Breast epithelium (tissue), 4 donors: ENCODE measurements at places on chromosomes 11 and 22.
A peak's percentile ranks its signal among the peaks of the same experiment; 100 is the strongest.

DNA sequence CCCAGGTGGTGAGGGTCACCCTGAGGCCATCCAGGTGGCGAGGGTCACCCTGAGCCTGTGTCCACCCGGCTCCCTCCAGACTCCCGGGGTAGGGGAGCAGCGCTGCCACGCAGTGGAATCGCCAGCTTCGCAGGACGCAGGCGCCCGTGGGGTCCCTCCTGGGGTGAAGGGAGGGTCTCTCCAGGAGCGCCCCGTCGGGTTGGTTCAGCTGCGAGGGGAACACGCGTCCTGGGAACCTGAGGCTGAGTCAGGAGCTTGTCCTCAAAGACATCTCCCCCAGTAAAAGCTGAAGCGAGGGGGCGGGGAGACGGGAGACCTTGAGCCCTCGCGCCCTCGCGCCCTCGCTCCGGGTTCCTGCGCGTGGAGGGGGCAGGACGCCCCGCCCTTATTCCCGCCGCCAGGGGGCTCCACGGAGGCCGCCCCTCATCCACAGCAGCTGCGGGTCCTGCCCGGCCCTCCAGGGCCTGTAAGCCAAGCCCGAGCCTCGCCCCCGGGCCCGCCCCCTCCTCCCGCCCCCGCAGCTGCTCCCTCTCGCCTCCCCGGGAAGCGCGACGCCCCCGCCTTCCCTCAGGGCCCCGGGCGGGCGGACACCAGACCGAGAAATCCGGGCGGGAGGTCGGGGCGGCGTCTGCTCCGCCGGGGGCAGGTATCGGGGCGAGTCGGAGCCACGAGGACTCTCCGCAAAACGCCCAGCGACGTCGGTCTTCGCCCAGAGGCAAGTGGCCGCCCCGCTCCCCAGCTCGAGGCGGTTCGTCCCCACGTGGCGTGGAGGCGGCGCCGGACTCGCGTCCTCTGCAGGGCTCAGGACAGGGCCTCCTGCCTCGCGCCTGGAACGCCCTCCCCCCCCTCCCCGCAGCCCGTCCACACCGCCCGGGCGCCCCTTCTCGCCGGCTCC lies 22.8 kb downstream of the PIM3 start:
- H3K27me3 ChIP-seq, result peaks cover 7% of the 10 kb centered on the region
- H3K4me3 ChIP-seq, result peak overlapping the region; percentile 16
- DNase-seq, result no peak

- no peaks in the 10 kb centered on the region for H3K36me3 ChIP-seq
- no peak for DNase-seq
Measured at GRCh38 chr11:17015627-17016126, 1.5 kb upstream of the PLEKHA7 start.

- H3K36me3 ChIP-seq, result no peaks in the 10 kb centered on the region
- H3K27ac ChIP-seq, result peak overlapping the region; percentile 68
- peak; percentile 81 for DNase-seq
- no peaks in the 10 kb centered on the region for H3K27me3 ChIP-seq
Measured at GRCh38 chr22:46754110-46754799, 8.2 kb upstream of the TBC1D22A start.

- H3K27ac ChIP-seq, result no peak overlapping the region
- DNase-seq, result no peak
- H3K27me3 ChIP-seq, result no peaks in the 10 kb centered on the region
- no peaks in the 10 kb centered on the region for H3K36me3 ChIP-seq
Measured at GRCh38 chr11:82730286-82730685, 3.4 kb downstream of the FAM181B start.

DNA sequence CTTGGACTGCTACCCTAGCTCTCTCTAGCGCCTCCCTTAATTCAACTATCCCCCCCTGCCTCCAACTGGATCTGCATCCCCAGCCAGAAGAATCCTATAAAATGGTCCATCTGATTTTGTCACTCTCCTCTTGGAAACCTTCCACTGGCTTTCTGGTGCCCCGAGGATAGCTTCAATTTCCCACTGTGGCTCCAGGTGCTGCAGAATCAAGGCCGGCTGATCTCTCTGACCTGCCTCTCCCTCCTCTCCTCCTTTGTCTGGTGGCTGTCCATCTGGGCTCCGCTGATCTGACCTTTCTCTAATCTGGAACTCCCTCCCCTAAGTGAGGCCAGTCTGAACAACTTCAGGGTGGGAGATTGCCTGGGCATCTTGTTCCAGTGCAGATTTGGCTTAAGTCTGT lies 6.1 kb upstream of the GRK3 start:
- H3K36me3 ChIP-seq, result no peaks in the 10 kb centered on the region
- H3K4me1 ChIP-seq, result no peaks in the 10 kb centered on the region
- H3K4me3 ChIP-seq, result no peak overlapping the region
- no peak for DNase-seq

DNA sequence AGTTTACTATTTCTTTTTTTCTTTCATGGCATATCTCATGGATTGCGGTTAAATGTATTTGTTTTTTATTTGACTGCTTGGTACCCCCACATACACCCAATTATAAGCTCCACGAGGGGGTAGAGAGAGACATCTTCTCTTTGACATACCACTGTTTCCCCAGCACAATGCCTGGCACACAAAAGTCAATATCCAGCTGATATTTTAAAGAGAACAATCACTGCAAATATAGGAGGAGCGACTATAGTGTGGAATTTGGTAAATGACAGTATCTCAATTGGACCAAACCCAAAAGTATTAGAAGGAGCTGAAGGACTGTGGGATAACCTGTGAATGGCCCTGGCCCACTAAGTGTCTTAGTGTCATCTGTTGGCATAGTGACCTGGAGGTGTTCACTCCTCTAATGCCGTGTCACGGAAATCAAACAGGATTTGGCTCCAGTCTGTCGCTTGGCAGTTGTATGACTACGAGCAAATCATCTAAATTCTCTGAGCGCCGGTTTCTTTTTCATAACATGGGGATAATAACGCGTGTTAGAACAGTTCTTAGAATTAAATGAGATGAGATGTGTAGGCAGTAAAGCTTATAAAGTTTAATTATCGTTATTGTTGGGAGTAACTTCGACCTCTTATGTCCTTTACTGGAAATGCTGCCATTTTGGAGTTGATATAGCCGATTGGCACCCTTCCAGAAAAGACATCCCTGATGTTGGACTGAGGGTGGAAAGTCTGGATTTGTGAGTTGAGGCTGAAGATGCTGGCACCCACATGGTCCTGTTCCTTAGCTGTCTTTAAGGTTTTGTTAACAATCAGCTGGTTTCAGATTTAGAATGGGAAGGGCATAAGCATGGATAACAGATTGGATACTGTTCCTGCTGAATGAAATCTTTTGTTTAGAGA lies 144.5 kb downstream of the DBX1 start:
- H3K4me3 ChIP-seq, result no peak overlapping the region
- no peaks in the 10 kb centered on the region for H3K4me1 ChIP-seq
- no peaks in the 10 kb centered on the region for H3K36me3 ChIP-seq
- no peak overlapping the region for H3K27ac ChIP-seq

GRCh38 chr11:112566124-112566523 lies 305.5 kb upstream of the PLET1 start:
- DNase-seq, result no peak
- no peak overlapping the region for H3K27ac ChIP-seq
- no peak overlapping the region for H3K4me3 ChIP-seq
- no peaks in the 10 kb centered on the region for H3K36me3 ChIP-seq

- no peaks in the 10 kb centered on the region for H3K27me3 ChIP-seq
- no peak for DNase-seq
- H3K27ac ChIP-seq, result no peak overlapping the region
- no peak overlapping the region for H3K4me3 ChIP-seq
Measured at GRCh38 chr22:46586531-46587011, 33.6 kb upstream of the GRAMD4 start.

DNA sequence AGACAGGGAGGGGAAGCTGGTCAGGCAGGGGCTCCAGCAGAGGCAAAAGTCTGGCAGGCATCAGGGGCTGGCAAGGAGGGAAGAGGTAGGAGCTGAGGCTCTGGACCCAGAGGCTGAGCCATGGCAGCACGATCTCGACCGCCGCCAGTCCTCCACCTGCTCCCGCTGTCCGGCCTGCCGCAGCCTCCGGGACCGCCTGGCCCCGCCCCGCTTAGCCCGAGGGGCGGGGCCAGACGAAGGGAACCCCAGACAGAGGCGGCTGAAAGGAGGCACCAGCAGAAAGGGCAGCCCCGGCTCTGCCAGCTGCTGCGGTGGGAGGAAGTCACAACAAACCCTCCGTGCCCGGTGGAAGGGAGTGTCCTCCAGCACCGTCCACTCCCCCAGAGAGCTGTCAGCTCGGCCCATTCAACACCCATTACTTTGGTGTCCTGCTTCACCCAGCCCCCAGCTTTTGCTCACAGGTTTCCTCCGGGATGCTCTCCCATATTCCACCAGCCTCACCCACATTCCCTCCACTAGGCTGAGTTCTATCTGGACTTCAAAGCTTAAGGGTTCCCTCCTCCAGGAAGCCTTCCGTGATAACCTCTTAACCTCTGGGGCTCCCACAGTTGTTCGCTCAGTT lies at the start of gene MFNG:
MFNG (minus strand) TSS at position 161 of the 622 bp plus-strand sequence. CDS start 207 bp downstream, outside the sequence.
- H3K36me3 ChIP-seq, result no peaks in the 10 kb centered on the region
- H3K4me1 ChIP-seq, result no peaks in the 10 kb centered on the region
- no peaks in the 10 kb centered on the region for H3K27me3 ChIP-seq
- peak within 1 kb of the TSS; percentile 40 for H3K4me3 ChIP-seq
- peak within 1 kb of the TSS; percentile 82 for H3K27ac ChIP-seq
- DNase-seq, result no peak

- H3K27me3 ChIP-seq, result no peaks in the 10 kb centered on the region
- H3K4me3 ChIP-seq, result no peak overlapping the region
- no peaks in the 10 kb centered on the region for H3K36me3 ChIP-seq
- H3K4me1 ChIP-seq, result no peaks in the 10 kb centered on the region
- DNase-seq, result no peak
- H3K27ac ChIP-seq, result no peak overlapping the region
Measured at GRCh38 chr11:94759522-94759921, 8.6 kb upstream of the AMOTL1 start.
